A549 (cell line): ENCODE measurements at places on chromosomes 3 and 15.

DNA sequence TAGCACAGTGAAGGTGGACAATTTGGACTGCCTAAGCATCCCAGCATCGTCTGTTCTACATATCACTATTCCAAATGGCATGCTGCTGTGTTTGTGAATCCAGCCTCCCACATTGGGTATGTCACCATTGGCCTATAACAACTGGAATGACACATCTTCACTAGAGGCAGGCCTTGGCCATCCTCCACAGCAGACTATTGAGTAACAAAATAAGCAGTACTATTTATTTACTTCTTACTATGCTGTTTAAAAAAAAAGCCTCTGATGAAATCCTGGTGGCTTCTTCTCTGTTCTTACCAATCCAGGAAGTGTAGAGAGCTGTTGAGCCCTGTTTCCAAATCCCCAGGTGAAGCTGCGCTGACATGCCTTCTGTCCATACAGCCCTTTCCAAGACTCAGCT, 30.6 kb upstream of the CERS3 start:
- no peak for DNase-seq

GRCh38 chr3:128858167-128858566, 21.3 kb upstream of the ACAD9 start:
- no peak for DNase-seq

- no peak for DNase-seq
Observed at GRCh38 chr3:4894891-4895530, 84.2 kb upstream of the BHLHE40 start.

DNA sequence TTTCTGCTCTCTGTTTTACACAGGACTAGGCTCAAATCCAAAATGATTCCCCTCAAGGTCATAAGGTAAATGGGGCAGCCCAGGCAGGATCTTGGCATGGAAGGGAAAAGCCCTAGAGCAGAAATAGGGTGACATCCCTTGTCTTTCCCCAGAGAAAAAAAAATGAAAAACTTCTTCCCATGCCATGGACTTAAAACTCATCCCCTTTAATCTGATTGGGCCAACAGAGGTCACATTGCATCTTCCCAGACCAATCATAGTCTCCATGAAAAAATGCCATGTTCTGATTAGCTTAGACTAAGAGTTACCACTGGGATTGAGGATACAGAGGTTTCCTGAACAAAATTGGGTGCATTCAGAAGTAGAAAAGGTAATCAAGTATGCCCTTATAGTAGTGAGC, 241.3 kb upstream of the LRTM1 start:
- no peak for DNase-seq

GRCh38 chr15:55613727-55614126, 25.6 kb upstream of the PYGO1 start:
- no peak for DNase-seq

DNA sequence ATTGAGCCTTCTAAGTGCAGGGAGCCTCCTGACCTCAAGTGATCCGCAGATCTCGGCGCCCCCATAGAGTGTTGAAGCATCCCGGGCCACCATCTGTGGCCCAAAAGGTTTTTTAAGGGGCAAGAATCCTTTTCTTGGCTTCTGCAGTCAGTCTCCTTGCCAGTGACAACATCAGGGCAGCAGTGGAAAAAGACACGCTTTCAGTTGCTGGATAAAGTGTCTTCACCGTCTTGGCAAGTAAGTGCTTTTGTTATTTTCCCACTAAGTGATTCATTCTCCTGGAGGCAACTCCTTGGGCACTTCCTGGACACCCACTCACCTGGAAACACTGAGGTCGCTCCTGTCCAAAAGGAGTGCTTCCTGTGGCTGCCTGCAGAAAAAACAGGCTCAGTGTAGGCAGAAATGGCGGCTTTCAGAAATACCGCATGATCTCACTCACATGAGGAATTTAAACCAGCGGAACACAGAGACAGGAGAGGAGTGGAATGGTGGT, 71.7 kb upstream of the ABHD2 start:
- DNase-seq: no peak

DNA sequence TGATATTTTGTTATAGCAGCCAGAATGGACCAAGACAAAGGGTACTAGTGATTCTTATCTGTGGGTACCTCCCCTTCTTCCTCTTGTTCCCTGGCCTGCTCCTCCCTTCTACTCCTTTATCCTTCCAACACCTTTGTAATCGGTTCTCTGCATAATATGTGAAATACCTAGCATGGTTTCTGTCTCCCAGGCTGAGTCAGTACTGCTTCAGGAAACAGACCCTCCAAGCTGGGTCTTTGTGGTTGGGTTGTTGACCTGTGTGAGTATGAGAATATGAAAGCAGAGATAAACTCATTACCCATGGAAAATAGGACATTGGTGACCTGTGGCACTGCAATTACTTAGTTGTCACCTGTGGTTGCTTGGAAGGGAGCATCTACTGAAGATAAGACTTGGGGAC, 69.3 kb upstream of the KLF13 start:
- no peak for DNase-seq

- DNase-seq: no peak
Observed at GRCh38 chr3:194554473-194555123, 67.8 kb upstream of the ATP13A3 start.

DNA sequence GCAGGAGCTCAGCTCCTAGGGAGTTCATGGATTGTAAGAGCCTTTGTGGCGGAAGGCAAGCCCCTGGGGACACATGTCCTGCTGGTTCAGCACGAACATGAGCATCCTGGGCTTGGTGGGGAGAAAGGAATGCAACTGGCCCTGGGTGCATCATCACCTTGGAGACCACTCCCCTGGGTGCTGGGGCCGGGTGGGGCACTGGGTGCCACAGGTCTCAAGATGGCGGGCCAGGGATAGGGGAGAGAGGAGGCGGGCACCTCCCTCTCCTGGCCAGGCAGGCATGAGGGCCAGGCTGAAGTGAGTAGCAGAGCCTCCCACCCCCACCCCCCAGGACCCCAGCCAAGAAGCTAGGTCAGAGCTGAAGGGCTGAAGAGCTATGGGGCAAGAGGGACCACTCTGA, 768 bp downstream of the PCBP4 start:
- no peak for DNase-seq

DNA sequence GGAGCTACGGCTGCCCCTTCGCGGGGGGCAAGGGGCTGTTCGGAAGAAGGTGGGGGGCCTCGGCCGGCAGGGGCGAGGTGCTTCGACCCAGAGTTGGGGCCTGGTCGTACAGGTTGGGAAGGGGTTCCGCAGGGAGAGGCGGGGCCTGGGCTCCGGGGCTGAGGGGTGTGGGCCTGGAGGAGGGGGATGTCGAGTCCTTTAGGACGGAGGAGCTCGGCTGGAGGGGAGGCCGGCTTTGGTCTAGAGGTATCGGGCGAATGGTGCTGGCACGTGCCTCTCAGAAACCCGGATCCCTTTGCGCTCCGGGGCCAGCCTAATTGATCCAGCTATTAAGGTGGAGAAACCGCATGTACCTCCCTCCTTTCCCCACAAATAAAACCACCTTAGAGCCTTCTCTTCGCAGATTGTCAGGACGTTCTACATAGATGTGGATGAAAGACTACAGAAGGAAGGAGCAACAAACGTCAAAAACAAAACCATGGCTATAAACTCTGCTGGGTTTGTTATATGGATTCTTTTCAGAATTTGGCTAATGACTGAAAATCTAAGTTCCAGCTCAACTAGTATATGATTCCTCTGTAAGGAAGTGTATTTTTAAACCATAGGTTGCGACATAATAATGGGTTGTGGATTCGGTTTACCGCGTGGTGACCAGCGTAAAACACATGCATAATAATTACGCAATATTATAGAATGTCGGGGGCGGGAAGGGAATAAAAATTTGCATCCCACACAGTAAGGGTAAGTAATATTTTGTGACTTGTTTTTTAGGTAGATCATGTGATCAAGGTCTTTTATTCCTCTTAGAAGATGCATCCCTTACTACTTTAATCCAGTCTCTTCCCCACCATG, 644 bp upstream of the NGLY1 start:
- peak; percentile 62 for DNase-seq

- DNase-seq: peak; percentile 29
Observed at GRCh38 chr3:177358977-177359592, 161.8 kb upstream of the TBL1XR1 start.

DNA sequence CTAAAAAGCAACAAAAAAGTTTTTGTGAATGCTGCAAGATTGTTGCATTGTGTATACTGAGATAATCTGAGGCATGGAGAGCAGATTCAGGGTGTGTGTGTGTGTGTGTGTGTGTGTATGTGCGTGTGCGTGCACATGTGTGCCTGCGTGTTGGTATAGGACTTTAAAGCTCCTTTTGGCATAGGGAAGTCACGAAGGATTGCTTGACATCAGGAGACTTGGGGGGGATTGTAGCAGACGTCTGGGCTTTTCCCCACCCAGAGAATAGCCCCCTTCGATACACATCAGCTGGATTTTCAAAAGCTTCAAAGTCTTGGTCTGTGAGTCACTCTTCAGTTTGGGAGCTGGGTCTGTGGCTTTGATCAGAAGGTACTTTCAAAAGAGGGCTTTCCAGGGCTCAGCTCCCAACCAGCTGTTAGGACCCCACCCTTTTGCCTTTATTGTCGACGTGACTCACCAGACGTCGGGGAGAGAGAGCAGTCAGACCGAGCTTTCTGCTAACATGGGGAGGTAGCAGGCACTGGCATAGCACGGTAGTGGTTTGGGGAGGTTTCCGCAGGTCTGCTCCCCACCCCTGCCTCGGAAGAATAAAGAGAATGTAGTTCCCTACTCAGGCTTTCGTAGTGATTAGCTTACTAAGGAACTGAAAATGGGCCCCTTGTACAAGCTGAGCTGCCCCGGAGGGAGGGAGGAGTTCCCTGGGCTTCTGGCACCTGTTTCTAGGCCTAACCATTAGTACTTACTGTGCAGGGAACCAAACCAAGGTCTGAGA, 4.7 kb downstream of the BHLHE40 start:
- peak; percentile 75 for DNase-seq

DNA sequence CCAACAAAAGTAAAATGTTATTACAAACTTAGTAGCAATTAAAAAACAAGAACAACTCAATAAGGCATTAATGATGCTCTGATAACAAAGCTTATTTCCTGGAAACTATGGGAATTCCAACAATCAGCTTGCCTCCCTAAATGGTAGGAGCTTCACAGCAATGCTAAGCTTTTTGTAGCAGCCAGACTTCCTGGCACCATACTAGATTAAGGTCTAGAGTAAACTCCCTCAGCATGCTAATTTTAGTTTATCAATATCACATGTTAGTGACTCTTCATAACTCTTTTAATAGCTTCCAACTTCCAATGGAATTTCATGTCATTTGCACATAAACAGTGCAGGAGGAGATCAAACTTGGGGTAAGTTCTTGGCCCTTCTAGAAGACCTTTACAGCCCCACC, 782.0 kb downstream of the MCTP2 start:
- DNase-seq: no peak

- DNase-seq: no peak
Observed at GRCh38 chr3:24020036-24020691, 75.1 kb downstream of the NR1D2 start.

GRCh38 chr3:23740517-23740965, 65.2 kb upstream of the UBE2E1 start:
- DNase-seq: peak; percentile 66

DNA sequence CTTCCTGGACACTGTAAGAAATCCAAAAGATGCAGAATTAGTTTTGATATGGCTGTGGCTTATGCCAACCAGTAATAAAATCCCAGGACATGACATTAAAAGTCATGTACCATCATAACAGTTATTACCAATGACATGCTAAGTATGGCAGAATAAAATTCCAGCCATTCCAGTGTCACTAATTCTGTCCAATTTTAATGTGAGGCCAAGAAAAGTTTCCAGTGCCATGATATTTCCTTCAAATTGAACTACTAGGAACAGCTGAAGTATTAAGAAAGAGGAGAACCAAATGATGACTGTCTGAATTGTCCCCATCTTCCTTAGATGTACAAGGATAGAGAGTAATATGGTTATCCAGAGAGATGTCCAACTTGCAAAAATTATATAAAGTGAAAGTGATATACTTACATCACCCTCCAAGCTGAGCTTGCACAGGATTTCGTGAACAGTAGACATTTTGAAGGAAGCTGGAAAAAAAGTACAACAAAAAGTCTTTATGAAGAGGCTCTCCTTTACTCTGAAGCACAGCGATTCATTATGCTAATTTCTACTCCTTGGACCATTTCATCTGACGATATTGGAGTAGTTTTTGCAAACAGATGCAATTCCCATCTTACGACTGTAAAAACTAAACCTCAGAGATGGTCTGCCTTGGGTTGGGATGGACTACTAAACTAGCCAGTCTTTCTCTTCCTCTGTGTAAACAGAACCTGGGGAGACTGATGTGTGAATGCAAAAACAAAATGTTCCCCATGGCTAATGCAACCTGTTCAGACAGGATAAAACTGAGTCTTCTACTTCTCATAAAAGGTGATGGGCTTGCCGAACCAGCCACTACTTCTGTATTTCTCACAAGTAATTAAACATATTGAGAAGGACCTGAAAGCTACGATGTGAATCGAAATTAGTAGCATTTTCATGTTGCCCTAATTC, 11.9 kb downstream of the ANXA2 start:
- DNase-seq: no peak

GRCh38 chr3:6504347-6504746, 356.6 kb upstream of the GRM7 start:
- no peak for DNase-seq

DNA sequence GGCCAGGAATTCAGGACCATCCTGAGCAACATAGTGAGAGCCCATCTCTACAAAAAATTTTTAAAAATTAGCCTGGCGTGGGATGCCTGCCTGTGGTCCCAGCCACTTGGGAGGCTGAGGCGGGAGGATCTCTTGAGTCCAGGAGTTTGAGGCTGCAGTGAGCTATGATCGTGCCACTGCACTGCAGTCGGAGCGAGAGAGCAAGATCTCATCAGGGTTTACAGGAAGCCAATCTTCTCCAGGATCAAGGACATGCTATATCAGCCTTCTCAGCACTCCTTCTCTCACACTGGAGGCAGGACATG, 451 bp upstream of the STOML1 start:
- no peak for DNase-seq
